Activated T-cell treated with anti-CD3 and anti-CD28 coated beads for 48 hours (primary cell): ENCODE measurements at places on chromosomes 4 and X.

GRCh38 chrX:136525738-136526606 is 6.0 kb upstream of the VGLL1 start:
- no peak for DNase-seq

DNA sequence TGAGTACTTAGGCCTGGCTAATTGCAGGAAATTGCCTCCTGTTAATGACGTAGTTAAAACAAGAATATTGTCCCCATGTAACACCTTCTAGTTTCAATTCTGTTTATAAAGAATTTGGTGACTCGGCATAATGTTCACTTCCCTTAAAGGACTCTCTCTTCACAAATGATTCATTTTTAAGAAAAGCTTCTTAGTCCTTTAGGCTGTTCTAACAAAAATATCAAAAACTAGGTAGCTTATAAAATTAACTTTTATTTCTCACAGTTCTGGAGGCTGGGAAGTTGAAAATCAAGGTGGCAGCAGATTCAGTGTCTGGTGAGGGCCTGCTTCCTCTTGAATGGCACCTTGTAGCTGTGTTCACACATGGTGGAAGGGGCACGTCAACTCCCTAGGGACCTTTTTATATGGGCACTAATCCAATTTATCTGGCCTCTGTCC is 23.8 kb downstream of the COL25A1 start:
- DNase-seq, result no peak

DNA sequence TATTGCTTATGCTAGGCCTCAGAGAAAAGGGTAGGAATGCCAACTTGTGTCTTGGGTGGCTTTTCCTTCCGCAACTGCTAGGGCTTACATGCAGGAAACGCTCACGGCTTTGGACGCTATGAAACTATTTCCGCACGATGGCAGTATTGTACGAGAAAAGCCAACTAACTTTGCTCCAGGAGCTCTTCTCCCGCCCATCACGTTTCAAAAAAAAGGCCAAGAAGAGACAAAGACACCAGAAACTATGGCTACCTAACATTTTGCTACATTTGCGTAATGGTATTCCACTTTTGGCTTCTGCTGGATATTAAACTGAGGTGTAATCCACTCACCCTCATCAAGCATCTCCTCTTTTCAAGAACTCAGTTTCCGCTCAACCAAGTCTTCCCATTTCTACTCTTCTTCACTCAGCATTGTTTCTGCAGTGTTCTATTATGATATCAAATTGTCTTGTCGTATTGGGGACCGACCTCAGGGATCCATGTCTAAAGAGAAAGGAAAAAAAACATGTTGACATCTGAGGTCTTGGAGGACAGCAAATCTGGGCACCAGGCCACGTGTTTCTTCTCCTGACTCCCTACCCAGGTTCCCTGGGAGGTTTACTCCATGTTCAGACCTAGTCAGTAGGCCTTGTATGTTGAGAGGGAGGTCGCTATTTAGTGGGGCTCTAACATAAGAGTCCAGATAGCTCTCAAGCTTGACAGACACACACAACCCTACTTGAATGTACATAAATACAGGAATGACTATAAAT is 239.4 kb upstream of the STK26 start:
- DNase-seq, result no peak

GRCh38 chr4:105042451-105042850 is 104.2 kb upstream of the TET2 start:
- DNase-seq, result no peak

DNA sequence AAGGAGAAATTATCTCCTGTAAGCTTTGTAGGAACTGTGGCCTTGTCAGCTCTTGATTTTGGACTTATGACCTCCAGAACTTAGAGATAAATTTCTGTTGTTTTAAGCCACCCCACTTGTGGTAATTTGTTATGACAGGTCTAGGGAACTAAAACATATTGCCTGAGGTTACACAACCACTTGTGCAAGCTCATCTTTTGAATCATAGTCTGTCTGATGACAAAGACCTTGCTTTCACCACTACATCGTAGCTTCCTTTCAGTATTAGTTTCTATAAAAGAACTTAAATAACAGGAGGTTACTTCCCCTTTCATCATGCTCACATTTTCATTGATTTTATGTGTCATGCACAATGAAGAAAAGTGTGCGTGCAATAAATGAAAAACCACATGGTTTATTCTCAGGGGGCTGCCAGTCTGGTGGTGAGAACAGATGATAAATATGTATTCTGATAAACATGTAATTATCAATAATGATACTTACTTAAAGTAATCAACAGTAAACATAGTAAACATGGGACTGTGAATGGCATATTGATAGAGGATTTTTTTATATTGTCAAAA is 690.0 kb upstream of the HS3ST1 start:
- no peak for DNase-seq

DNA sequence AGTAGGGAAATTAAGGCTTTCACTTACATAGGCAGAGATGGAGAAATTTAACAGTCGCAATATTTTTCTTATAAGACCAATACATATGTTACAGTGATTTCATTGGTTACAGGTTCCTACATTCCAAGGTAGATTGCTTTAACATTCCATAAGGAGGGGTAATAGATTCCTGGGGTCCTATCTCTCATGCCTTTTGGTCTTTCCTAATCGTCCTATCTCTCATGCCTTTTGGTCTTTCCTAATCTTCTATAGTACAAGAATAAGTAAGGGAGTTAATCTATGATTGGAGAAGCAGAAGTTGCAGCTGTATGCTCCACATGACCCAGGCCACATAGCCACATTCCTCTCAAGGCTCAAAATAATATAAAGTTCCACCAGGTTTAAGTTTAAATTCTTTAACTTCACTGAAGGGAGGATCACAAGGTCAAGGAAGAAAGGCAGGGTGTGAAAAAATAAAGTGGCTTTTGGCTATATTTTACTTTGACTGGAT is 285.0 kb upstream of the BOD1L1 start:
- DNase-seq, result no peak

DNA sequence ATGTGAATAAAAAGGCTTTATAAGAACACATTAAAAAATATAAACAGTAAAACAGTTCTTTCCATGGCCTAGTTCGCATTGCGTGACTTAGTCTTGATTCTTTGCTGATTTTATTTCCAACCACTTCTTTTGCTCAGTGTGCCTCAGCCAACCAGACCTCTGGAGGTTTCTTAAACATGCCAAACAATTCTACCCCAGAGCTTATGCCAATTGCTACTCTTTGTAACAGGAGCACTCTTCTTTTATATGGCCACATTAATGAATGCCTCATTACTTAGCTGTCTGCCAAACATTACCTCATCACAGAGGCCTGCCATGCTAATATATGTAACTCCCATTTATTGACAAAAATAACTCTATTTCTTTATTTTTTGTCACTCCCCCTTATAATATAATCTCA is 202.3 kb downstream of the NDST4 start:
- DNase-seq, result no peak
